Dermis microvascular lymphatic vessel endothelial cell (primary cell): ENCODE measurements at places on chromosomes 5 and 9. TPM values are rescaled to one million over a fixed set of nuclear protein-coding genes. Genes with fewer than 3 reads are reported as not detected.

- no peak for DNase-seq
Measured at GRCh38 chr9:118290116-118290515, 585.9 kb downstream of the TLR4 start.

DNA sequence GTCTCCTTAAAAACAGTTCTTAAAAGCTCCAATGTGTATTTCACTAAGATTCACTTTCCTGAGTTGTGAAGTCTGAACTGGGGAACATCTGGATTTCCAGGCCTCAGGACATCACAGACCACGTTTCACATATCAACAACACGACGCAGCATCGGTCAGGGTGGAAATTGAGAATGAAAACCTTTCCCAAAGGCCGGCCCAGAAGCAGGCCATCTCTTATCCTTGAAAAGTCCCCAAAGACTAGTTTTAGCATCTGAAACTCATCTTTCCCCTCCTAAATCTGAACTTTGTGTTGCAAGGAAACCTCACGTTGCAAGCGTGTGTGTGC, 96.4 kb upstream of the COL5A1 start:
- no peak for DNase-seq

PPP2R2B gene
- total RNA-seq = not detected in 2 replicates

SLC46A2 gene
- not detected in 2 replicates for total RNA-seq

DNA sequence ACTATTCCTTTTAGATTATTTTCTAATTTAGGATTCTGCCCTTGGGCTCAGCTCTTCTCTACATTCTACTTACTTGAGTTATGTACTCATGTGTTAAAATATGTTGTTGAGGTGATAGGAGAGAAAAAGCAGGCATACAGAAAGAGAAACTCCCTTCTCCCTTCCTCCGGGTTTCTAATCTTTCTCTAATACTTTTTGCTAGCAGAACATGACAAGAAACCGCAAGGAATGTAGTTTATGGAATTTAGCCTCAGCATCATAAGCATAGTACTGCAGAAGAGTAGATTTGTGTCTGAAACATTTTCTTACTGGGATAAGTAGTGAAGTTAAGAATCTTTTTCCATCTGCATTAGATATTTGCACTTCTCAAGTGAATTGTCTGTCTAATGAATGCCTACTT, 139.5 kb upstream of the CYLC2 start:
- DNase-seq = no peak

- DNase-seq = no peak
Measured at GRCh38 chr5:83387041-83387440, 84.5 kb upstream of the VCAN start.

- DNase-seq = no peak
Measured at GRCh38 chr5:91235271-91235694, 147.8 kb downstream of the ARRDC3 start.

NPR3 gene
- 0.13 and 0.38 TPM in 2 replicates for total RNA-seq

LCN15 gene
- 0.13 TPM in 1 of 2 replicates, not detected in the other for total RNA-seq
